ENCODE measurements at places on chromosomes 3 and 15. TPM values are rescaled to one million over a fixed set of nuclear protein-coding genes. Genes with fewer than 3 reads are reported as not detected.
A peak's percentile ranks its signal among the peaks of the same experiment; 100 is the strongest.

GRCh38 chr3:194204042-194204987 lies 68.4 kb downstream of the HES1 start:
- peak; percentile 44 for DNase-seq

GRCh38 chr3:72591522-72592421 lies 256.5 kb downstream of the SHQ1 start:
- DNase-seq = no peak

GRCh38 chr15:99247062-99247461 lies 2.3 kb downstream of the TTC23 start:
- no peak for DNase-seq

DNA sequence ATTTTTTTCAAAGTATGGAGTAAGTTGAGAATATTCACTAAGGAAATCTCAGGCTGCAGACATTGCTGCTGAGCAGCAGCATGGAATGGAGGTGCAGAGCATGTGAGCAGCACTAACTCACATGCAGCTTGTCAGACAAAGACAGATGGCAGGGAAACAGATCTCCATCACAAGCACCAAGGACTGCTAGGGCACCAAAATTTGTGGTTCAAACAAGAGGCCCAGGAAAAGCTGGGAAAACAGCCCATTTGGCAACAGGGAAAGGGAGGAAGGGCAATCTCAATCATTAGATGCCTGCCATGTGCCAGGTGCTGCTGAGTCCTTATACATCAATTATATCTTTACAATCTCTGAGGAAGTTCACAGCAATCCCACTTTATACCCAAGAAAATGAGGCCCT lies 47.2 kb upstream of the EIF1B start:
- DNase-seq = no peak

GRCh38 chr3:117217355-117217754 lies 507.8 kb downstream of the TUSC7 start:
- no peak for DNase-seq

- no peak for DNase-seq
Measured at GRCh38 chr3:51927061-51927977, 14.4 kb downstream of the RRP9 start.

Gene BFSP2
- not detected for total RNA-seq

GRCh38 chr3:29864809-29865208 lies 583.9 kb downstream of the RBMS3 start:
- no peak for DNase-seq

- DNase-seq = no peak
Measured at GRCh38 chr15:60840703-60841411, 361.9 kb upstream of the ICE2 start.

- DNase-seq = no peak
Measured at GRCh38 chr15:87365186-87365585, 891.4 kb downstream of the NTRK3 start.

- DNase-seq = no peak
Measured at GRCh38 chr3:185365291-185366073, 2.5 kb downstream of the MAP3K13 start.

- no peak for DNase-seq
Measured at GRCh38 chr3:10574101-10574620, 68.8 kb upstream of the ATP2B2 start.

Gene GRAMD1C
- 1.8 TPM for total RNA-seq

Gene CD200R1L
- not detected for total RNA-seq
